Activated CD8-positive, alpha-beta memory T cell treated with anti-CD3 and anti-CD28 coated beads, Interleukin-2, amount 10 ng/mL, durations not matched to agents 7 days and 5 days (primary cell): ENCODE measurements at places on chromosomes 13 and 19. TPM values are rescaled to one million over a fixed set of nuclear protein-coding genes. Genes with fewer than 3 reads are reported as not detected.
A peak's percentile ranks its signal among the peaks of the same experiment; 100 is the strongest.

DNA sequence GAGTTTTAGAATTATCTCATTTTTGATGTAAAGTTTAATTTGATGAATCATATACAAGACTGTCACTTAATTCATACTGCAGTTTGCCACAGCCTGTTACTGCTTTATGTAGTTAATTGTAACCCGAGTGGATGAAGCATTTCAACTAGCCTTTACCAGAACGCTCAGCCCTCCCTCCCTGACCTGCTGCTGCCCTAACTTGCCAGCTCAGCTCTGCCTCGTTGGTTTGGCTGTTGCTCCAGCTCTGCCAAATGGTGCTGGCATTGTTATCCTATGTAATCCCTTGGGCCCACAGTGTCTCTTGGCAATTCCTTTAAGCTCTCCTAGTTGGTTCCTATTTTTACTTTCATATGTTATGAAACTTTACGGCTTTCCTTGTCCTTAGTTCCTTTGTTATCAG lies 113.3 kb downstream of the LMO7 start:
- H3K27ac ChIP-seq = no peak overlapping the region
- peaks cover 4% of the 10 kb centered on the region for H3K36me3 ChIP-seq
- no peaks in the 10 kb centered on the region for H3K4me1 ChIP-seq

DNA sequence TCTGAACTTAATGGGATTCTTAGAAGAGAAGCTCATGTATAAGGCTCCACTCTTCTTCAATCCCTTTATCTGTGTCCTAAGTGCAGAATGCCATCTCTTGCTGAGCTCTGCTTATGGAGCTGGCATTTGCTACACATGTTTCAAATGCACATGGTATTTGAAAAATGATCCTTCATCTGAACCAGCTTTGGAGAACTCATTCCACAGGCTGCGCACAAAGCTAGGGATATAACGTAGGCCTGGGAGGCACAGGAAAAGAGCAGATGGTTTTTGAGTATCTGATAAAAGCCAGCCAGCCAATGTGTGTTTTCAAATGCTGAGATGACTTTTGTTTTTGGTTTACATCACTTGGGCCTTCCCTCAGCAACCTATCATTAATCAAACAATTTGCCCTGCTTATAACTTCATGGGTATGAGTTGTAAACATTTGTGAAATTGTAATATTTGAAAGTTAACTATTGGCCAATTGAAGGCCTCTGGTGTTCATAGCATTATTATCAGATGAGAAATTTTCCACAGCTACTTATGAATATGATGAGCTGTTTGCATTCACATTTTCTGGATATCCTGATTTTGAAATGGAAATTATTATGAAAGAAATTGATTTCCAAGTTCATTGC lies 729.0 kb downstream of the FGF9 start:
- no peaks in the 10 kb centered on the region for H3K4me1 ChIP-seq
- no peak overlapping the region for H3K27ac ChIP-seq
- no peaks in the 10 kb centered on the region for H3K27me3 ChIP-seq
- no peaks in the 10 kb centered on the region for H3K36me3 ChIP-seq
- DNase-seq = no peak

Gene TTC9B
- total RNA-seq = not detected

- H3K27me3 ChIP-seq = peaks cover 3% of the 10 kb centered on the region
- H3K36me3 ChIP-seq = peaks cover 2% of the 10 kb centered on the region
- H3K4me3 ChIP-seq = no peak overlapping the region
- H3K27ac ChIP-seq = no peak overlapping the region
- peaks cover 2% of the 10 kb centered on the region for H3K4me1 ChIP-seq
These were observed 174.0 kb downstream of the DCT start for GRCh38 chr13:94305463-94305862.

- H3K27me3 ChIP-seq = no peaks in the 10 kb centered on the region
- DNase-seq = no peak
- H3K36me3 ChIP-seq = no peaks in the 10 kb centered on the region
- no peaks in the 10 kb centered on the region for H3K4me1 ChIP-seq
These were observed 310.4 kb downstream of the SPRY2 start for GRCh38 chr13:80030491-80030890.

GRCh38 chr19:409516-410242 lies 732 bp upstream of the C2CD4C start:
- no peak for DNase-seq
- no peak overlapping the region for H3K4me3 ChIP-seq
- no peak overlapping the region for H3K27ac ChIP-seq
- H3K36me3 ChIP-seq = no peaks in the 10 kb centered on the region
- peaks cover 3% of the 10 kb centered on the region for H3K4me1 ChIP-seq
- H3K27me3 ChIP-seq = peaks cover 13% of the 10 kb centered on the region

- no peak overlapping the region for H3K27ac ChIP-seq
- H3K36me3 ChIP-seq = no peaks in the 10 kb centered on the region
- H3K27me3 ChIP-seq = no peaks in the 10 kb centered on the region
- no peak overlapping the region for H3K4me3 ChIP-seq
These were observed 766.1 kb upstream of the GPC6 start for GRCh38 chr13:92460479-92460878.

- no peak overlapping the region for H3K4me3 ChIP-seq
- no peaks in the 10 kb centered on the region for H3K4me1 ChIP-seq
- peaks cover 5% of the 10 kb centered on the region for H3K27me3 ChIP-seq
- no peak for DNase-seq
- H3K27ac ChIP-seq = no peak overlapping the region
These were observed 192.6 kb downstream of the DLEU7 start for GRCh38 chr13:50650592-50651504.

GRCh38 chr19:31214997-31215396 lies 134.2 kb downstream of the TSHZ3 start:
- peak overlapping the region; percentile 94 for H3K27ac ChIP-seq
- H3K36me3 ChIP-seq = peaks cover 23% of the 10 kb centered on the region
- peaks cover 27% of the 10 kb centered on the region for H3K4me1 ChIP-seq
- DNase-seq = no peak

GRCh38 chr13:76198568-76199163 lies 562.5 kb downstream of the LMO7 start:
- no peaks in the 10 kb centered on the region for H3K36me3 ChIP-seq
- no peaks in the 10 kb centered on the region for H3K27me3 ChIP-seq

- H3K4me1 ChIP-seq = peaks cover 22% of the 10 kb centered on the region
- no peak for DNase-seq
- H3K36me3 ChIP-seq = peaks cover 1% of the 10 kb centered on the region
- no peak overlapping the region for H3K4me3 ChIP-seq
These were observed 73.5 kb upstream of the C13orf46 start for GRCh38 chr13:114047358-114047881.

GRCh38 chr19:35251456-35251855 lies 2.7 kb downstream of the LSR start:
- H3K4me1 ChIP-seq = peaks cover 25% of the 10 kb centered on the region
- H3K4me3 ChIP-seq = no peak overlapping the region
- no peak overlapping the region for H3K27ac ChIP-seq
- H3K36me3 ChIP-seq = peaks cover 7% of the 10 kb centered on the region
- DNase-seq = no peak
- H3K27me3 ChIP-seq = peaks cover 17% of the 10 kb centered on the region

- no peak for DNase-seq
- H3K36me3 ChIP-seq = peaks cover 8% of the 10 kb centered on the region
- peaks cover 9% of the 10 kb centered on the region for H3K4me1 ChIP-seq
- H3K27ac ChIP-seq = no peak overlapping the region
- H3K4me3 ChIP-seq = no peak overlapping the region
These were observed 23.1 kb downstream of the FXYD5 start for GRCh38 chr19:35177377-35178274.

DNA sequence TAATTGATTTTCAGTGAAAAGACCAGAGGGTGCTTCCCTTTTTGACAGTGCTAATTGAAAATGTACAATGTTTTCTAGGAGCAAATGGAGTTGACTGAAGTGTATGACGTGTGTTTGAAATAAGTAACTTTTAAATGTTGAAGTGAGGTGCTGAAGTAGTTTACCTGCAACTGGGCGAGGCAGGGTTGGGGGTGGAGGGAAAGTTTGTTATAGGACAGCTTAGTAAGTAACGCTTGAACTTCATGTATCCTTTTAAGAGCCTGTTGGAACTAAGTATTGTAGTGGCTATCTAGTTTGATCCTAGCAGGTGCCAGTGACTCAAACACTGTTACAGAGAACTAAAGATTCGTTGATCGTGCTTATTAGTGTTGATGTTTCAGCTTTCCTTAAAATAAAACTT lies 5.9 kb downstream of the SLAIN1 start:
- no peak for DNase-seq
- H3K36me3 ChIP-seq = peaks cover 36% of the 10 kb centered on the region

GRCh38 chr13:85091631-85092234 lies 707.5 kb downstream of the SLITRK6 start:
- DNase-seq = no peak
- H3K4me1 ChIP-seq = no peaks in the 10 kb centered on the region
- H3K4me3 ChIP-seq = no peak overlapping the region
- no peak overlapping the region for H3K27ac ChIP-seq
- no peaks in the 10 kb centered on the region for H3K27me3 ChIP-seq

- H3K27ac ChIP-seq = no peak overlapping the region
- no peak for DNase-seq
- H3K4me1 ChIP-seq = no peaks in the 10 kb centered on the region
These were observed 46.7 kb downstream of the ZNF729 start for GRCh38 chr19:22332924-22333323.

Gene IL12RB1
- total RNA-seq = 69.9 TPM

DNA sequence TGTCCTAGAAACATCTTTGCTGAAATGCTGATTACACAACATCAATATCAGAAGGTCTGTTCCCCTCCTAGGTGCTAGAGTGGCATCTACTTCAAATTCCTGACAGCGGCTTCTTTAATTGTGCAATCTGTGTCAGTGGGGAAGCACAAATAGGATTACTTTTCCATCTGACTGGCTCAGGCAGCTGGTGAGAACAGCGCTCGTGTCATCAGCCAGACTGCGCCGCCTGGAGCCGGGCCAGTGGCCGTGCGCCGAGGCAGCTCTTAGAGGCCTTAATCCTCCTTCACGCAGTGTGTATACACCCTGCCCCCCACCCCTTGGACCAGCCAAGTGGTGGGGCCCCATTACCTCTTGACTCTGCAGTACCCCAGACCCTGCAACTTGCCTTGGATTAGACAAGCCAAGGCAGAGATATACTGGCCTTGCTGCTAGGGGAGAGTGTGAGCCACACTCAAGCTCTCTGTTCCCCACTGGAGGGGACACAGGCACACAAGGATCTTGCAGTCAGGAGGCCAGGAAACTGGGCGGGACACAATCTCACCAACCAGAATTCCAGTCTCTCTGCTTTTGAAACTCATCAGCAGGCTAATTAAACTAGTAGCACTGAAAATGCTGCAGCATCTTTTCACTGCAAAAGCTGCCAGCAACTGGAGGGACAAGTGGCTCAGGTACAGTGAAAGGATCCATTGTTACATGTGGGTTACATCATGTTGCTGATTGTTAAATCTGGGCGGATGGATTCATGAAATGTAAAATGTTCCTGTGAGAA lies 48.9 kb upstream of the EPHX3 start:
- no peaks in the 10 kb centered on the region for H3K27me3 ChIP-seq
- H3K4me1 ChIP-seq = peaks cover 60% of the 10 kb centered on the region
- H3K36me3 ChIP-seq = no peaks in the 10 kb centered on the region
- peak overlapping the region; percentile 35 for H3K27ac ChIP-seq

- H3K4me1 ChIP-seq = peaks cover 16% of the 10 kb centered on the region
- H3K27me3 ChIP-seq = peaks cover 79% of the 10 kb centered on the region
- peaks cover 10% of the 10 kb centered on the region for H3K36me3 ChIP-seq
- no peak overlapping the region for H3K4me3 ChIP-seq
- no peak overlapping the region for H3K27ac ChIP-seq
These were observed 654 bp downstream of the ZIC5 start for GRCh38 chr13:99970651-99971575.

GRCh38 chr19:3137119-3137518 lies 1.3 kb downstream of the GNA15 start:
- H3K4me3 ChIP-seq = peak overlapping the region; percentile 73
- H3K4me1 ChIP-seq = peaks cover 58% of the 10 kb centered on the region
- DNase-seq = no peak
- peaks cover 18% of the 10 kb centered on the region for H3K36me3 ChIP-seq

- no peaks in the 10 kb centered on the region for H3K27me3 ChIP-seq
- peaks cover 16% of the 10 kb centered on the region for H3K36me3 ChIP-seq
- no peak overlapping the region for H3K27ac ChIP-seq
- peak overlapping the region; percentile 12 for H3K4me3 ChIP-seq
- peaks cover 27% of the 10 kb centered on the region for H3K4me1 ChIP-seq
These were observed 2.1 kb downstream of the ZNF709 start for GRCh38 chr19:12482509-12482886.

GRCh38 chr13:33176526-33176925 lies 109.0 kb downstream of the STARD13 start:
- H3K36me3 ChIP-seq = no peaks in the 10 kb centered on the region
- no peak overlapping the region for H3K4me3 ChIP-seq
- H3K27ac ChIP-seq = no peak overlapping the region
- H3K4me1 ChIP-seq = no peaks in the 10 kb centered on the region
- no peak for DNase-seq

Gene TMIGD2
- total RNA-seq = 29.8 TPM

DNA sequence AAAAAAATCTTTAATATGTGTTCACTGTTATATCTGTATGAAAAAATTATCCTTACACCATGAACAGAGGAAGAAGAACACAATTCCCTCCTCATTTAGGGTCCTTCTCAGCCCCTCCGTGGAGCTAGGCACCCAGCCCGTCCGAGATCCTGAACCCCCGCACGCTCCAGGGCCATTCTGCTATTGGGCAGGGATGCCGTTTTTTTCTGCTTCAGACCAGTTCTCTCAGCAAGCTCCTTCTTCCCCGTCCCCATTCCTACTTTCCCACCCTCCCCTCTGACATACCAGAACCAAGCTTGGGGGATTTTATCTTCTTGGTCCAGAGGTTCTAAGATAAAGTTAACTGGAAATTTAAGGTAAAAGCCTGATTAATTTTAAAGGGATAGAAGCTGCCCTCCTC lies 36.2 kb downstream of the ATP12A start:
- H3K4me3 ChIP-seq = no peak overlapping the region
- no peaks in the 10 kb centered on the region for H3K36me3 ChIP-seq
- H3K4me1 ChIP-seq = peaks cover 8% of the 10 kb centered on the region
- H3K27me3 ChIP-seq = peaks cover 9% of the 10 kb centered on the region
- H3K27ac ChIP-seq = no peak overlapping the region
- no peak for DNase-seq

DNA sequence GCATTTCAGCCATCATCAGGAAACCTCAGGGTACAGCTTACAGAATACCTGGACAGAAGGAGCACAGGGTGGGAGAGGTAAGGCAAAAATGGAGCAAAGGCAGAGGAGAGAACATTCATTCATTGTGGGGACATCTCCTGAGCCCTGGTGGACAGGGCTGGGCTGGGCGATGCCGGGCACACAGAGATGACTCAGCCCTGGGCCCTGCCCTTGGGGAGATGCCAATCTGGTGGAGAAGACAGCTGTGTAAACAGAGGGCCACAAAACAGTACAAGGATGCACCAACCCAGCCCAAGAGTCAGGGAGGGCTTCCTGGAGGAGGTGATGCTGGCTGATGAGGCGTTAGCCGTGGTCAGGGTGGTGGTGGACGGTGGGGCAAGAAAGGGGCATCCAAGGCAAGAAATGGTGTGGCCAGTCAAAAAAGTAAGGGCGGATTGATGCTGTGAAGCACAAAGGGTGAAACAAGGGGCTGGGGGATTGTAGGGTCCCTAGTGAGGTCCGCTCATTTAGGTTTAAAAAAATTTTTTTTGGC lies 3.6 kb upstream of the HAS1 start:
- no peak overlapping the region for H3K27ac ChIP-seq
- peaks cover 2% of the 10 kb centered on the region for H3K36me3 ChIP-seq
- H3K4me3 ChIP-seq = no peak overlapping the region
- H3K4me1 ChIP-seq = no peaks in the 10 kb centered on the region
- no peak for DNase-seq

Gene PPAN
- 98.5 TPM for total RNA-seq

Gene KLK12
- not detected for total RNA-seq

Gene ZNF296
- 9.5 TPM for total RNA-seq

GRCh38 chr19:10518444-10519361 lies 1.5 kb upstream of the S1PR5 start:
- H3K36me3 ChIP-seq = no peaks in the 10 kb centered on the region
- H3K27me3 ChIP-seq = peaks cover 64% of the 10 kb centered on the region
- H3K4me1 ChIP-seq = peaks cover 36% of the 10 kb centered on the region
